ENCODE measurements at places on chromosomes 1 and 21.

DNA sequence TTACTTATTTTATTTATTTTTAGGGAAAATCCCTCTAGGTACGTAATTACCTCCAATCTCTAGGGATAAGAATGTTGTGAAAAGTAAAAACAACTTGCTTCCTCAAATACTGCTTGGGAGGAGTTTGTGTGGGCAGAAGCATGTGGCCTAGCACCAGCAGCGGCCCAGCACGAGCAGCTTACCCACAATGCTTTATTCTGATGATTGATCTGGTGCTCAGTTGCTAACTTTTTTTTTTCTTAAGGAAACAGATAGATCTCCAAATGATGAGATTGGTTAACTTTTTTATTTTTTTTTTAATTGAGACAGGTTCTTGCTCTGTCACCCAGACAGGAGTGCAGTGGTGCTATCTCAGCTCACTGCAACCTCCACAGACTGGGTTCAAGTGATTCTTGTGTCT, 4.2 kb downstream of the CLIC6 start:
- DNase-seq = no peak

DNA sequence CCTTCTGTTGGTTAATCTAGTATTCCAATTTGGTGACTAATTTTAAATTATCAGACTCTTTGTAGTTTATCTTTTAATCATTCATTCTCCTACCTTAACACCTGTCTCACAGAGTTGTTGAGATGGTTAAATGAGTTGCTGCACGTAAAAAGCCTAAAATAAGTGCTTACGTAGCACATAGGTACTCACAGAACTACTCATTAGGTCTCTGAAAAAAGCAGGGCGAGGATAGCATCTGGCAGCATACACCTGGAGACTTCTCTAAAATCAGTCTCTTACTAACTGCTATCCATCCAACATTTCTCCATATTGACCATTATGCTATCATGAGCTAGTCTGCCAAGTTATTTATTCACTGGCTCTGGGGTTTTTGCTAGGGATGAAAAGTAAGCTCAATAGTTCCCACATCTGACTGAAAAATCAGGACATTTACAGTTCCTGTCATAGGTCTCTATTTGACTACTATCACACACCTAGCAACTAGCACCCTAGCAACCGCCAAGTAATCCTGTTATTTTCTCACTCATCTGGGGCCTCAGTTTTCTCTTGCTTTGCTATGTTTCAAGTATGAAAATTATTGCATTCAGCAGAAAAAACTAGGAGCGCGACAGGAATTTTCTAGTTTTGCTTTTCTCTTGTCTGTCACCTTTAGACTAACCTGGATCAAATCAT, 11.2 kb downstream of the CSDE1 start:
- DNase-seq = no peak

- no peak for DNase-seq
Measured at GRCh38 chr1:155913969-155914757, 3.0 kb upstream of the RIT1 start.

- DNase-seq = peak; percentile 73
Measured at GRCh38 chr1:94947437-94947836, 20.5 kb upstream of the CNN3 start.

DNA sequence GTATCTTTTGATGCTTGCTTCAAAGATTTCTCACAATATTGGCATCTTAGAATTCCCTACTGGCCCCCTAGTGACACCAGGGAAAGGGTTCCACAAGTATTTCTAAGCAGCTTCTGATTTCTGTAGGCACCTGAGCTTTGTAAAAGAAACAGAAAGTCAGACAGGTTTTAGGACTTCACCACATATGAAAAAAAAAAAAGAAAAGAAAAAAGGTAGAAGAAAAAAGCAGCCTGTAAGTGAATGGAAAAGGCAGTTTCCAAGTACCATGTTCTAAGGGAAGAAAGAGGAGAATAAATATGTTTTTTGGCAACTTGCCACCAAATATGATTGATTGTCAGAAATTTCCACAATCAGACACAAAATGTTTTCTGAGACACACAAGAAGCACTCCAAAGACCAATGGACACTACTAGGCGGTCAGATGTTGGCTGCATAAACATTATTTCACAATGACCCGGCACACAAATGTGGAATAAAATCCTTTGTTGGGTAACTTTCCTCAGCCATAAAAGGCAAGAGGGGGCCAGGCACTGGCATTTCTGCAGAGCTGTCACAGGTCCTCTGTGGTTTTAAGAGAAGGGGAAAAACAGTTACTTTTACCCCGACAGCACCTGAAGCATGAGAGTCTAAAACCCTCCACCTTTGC, 12.7 kb upstream of the CPLANE2 start:
- DNase-seq = peak; percentile 7

DNA sequence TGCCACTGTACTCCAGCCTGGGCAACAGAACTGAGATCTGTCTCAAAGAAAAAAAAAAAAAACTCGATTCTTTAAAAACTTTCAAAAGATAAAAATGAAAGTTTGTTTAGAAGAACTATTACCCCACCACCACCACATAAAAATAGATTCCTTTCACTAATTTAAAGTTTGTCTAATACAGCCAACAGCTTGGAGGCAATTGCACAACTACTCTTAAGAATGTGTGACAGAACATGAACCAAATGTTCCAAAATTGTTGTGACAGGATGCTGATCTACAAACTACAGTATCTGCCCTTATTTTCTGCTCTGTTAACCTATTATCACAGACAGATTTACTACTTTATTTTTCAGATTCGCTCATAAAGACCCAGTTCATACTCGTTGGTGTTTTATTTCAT, 5.5 kb upstream of the TGFBR3 start:
- no peak for DNase-seq

DNA sequence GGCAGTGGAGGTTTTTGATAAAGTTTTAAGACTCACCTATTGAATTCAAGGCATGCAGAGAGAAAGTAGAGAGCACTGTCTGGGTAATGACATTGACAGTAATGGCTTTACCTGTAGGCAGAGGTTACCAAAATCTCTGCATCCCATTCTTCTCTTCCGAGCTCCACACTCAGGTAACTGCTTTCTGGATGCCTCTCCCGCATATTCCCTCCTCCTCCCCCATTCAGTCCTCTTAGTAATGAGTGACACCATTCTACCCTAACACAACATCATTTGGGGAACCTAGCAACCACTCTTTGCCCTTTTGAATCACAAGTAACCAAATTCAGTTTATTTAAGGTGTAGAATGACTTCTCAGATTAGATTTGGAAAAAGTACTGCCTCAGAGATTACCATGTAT, 56.5 kb downstream of the DYRK1A start:
- no peak for DNase-seq

- peak; percentile 54 for DNase-seq
Measured at GRCh38 chr1:23422241-23422877, 2.2 kb downstream of the TCEA3 start.

Measured in AG04449 (cell line).